ENCODE measurements at places on chromosomes 5 and 9.

DNA sequence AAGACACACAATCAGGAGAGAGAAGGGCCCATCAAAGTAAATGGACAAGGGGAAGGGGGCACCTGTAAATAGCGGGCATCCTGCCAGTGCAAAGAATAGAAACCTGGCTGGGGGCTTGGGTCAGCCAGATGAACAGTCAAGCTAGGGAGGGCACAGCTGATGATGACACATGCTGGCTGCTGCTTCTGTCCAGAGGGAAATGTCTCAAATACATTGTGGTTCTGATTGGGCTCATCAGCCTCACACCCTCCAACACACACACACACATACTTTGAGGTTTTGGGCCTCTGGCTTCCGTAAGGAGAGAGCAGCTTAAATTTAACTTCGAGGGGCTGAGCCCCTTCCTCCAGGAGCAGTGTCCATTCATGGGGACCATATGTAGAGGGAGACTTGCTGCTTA lies 27.6 kb upstream of the SPATA31E1 start:
- no peak overlapping the region for H3K27ac ChIP-seq
- no peak overlapping the region for H3K4me3 ChIP-seq
- H3K27me3 ChIP-seq: no peaks in the 10 kb centered on the region
- no peak for DNase-seq
- no peaks in the 10 kb centered on the region for H3K4me1 ChIP-seq

GRCh38 chr5:59126708-59127573 lies 544.1 kb downstream of the RAB3C start:
- H3K36me3 ChIP-seq: no peaks in the 10 kb centered on the region
- no peak overlapping the region for H3K4me3 ChIP-seq
- peaks cover 16% of the 10 kb centered on the region for H3K4me1 ChIP-seq
- no peak for DNase-seq
- no peaks in the 10 kb centered on the region for H3K27me3 ChIP-seq

DNA sequence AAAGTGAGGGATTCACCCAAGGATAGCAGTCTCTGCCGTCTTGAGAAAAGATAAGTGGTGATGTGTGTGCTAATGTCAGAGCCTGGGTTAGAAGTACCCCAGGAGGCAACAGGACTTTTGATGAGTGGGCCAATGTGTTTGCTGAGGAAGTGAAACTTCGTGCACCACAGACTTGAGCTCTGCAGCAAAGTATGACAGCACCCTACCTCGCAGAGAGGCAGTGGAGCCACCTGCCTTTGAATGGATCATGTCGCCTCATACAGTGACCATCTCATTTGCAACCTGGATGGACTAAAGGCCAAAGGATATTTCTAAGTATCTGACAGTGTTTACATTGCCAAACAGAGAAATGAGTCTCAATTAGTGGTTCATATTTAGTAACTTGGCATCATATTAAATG lies 593.9 kb upstream of the GRAMD2B start:
- DNase-seq: no peak
- H3K27me3 ChIP-seq: no peaks in the 10 kb centered on the region
- H3K4me1 ChIP-seq: no peaks in the 10 kb centered on the region
- H3K27ac ChIP-seq: no peak overlapping the region

DNA sequence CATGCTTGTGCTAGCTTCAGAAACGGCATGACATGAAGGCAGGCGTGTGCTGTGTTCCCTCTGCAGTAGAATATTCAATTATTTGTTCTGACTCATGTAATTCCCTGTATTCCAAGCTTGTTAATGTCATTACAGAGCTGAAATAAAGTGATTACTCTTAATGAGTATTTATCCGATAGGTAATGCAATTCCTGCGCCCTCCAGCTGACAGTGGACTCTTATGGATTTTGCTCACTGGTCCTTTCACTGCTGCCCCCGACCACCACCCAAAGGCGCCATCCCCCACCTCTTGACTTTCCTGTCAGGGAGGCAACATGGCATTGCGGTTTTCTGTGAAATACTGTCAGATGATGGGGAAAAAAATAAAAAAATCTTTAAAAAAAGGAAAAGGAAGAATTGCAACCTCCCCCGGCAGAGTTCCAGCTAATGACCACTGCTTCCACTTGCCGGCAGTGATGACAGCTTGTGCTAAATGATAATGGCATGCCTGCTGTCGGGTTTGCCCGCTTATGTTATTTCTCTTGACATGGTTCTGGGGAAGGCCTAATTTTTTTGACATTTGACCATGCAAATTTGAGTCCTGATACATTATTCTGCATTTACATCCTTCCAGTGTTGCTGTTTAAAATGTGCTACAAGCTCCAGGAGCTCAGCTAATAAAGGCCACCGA lies 335.3 kb upstream of the ADAMTS16 start:
- no peaks in the 10 kb centered on the region for H3K4me1 ChIP-seq
- no peak overlapping the region for H3K4me3 ChIP-seq
- H3K36me3 ChIP-seq: no peaks in the 10 kb centered on the region
- H3K27me3 ChIP-seq: no peaks in the 10 kb centered on the region
- DNase-seq: no peak

GRCh38 chr9:79581794-79582193 lies 10.0 kb downstream of the TLE4 start:
- no peak for DNase-seq
- H3K27me3 ChIP-seq: no peaks in the 10 kb centered on the region
- H3K4me1 ChIP-seq: peaks cover 44% of the 10 kb centered on the region
- no peaks in the 10 kb centered on the region for H3K36me3 ChIP-seq
- H3K27ac ChIP-seq: no peak overlapping the region

- no peaks in the 10 kb centered on the region for H3K27me3 ChIP-seq
- no peak overlapping the region for H3K4me3 ChIP-seq
- H3K4me1 ChIP-seq: no peaks in the 10 kb centered on the region
- H3K36me3 ChIP-seq: no peaks in the 10 kb centered on the region
Measured at GRCh38 chr5:79878721-79879336, 112.2 kb downstream of the MTX3 start.

- peak overlapping the region; percentile 50 for H3K27ac ChIP-seq
- H3K36me3 ChIP-seq: no peaks in the 10 kb centered on the region
- no peak overlapping the region for H3K4me3 ChIP-seq
Measured at GRCh38 chr5:124735169-124735858, 11.1 kb downstream of the ZNF608 start.

- no peak overlapping the region for H3K4me3 ChIP-seq
- DNase-seq: peak; percentile 39
- H3K27me3 ChIP-seq: no peaks in the 10 kb centered on the region
Measured at GRCh38 chr9:124180557-124180956, 77.2 kb upstream of the NEK6 start.

DNA sequence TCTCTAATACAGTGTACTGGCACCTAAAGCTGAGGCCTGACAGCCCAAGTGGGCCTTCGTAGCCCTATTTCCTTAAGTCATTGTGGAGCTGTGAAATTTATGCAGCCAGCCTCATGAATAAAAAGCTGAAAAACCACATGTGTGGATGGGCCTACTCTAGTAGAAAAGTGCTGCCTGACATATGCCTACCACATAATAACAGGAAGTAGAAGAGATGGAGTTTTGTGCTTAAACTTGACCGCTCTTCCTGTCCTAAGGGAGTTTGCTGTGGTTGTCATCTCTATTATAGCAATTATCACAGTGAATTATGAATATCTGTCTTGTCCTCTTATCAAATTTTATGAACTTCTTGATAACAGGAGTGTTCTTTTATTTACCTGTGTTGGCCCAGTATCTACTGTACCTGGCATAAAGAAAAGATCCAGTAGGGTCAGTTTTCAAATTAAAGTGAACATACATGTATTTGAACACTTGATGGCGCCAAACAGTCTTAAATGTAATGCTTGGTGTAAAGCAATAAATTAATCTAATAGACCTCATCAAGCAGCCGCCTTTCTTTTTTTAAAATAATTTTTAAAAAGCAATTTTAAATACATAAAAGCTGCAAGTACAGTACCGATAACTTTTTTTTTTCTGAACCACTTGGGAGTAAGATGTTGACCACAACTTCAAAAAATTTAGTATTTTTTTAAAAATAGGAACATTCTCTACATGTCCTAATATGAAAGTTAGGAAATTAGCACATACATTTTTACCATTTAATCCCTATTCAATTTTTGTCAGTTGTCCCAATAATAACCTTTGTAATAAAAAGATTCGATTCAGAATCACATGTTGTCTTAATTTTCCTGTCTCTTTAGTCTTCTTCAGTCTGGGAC lies 51.0 kb downstream of the FKTN start:
- no peak overlapping the region for H3K4me3 ChIP-seq
- no peak overlapping the region for H3K27ac ChIP-seq
- DNase-seq: no peak
- no peaks in the 10 kb centered on the region for H3K36me3 ChIP-seq

GRCh38 chr9:117543089-117543488 lies 128.2 kb upstream of the ASTN2 start:
- H3K36me3 ChIP-seq: no peaks in the 10 kb centered on the region
- no peak for DNase-seq

DNA sequence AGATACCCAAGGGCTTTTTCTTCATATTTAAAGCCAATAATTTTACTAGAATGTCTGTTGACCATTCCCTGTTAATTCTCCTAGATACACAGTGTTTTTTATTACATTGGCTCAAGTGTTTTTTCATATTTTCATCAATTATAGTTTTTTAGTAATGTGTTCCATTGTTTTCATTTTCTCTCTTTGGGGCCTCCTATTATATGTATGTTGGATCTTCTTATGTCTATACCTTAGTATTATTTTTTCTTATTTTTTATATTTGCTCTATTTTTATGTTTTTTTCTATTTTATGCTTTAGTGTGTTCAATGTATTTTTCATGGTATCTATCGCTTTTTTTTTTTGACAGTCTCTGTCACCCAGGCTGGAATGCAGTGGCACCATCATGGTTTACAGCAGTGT lies 7.5 kb downstream of the KIAA1958 start:
- H3K4me3 ChIP-seq: no peak overlapping the region
- H3K4me1 ChIP-seq: peaks cover 28% of the 10 kb centered on the region
- no peaks in the 10 kb centered on the region for H3K27me3 ChIP-seq
- no peak overlapping the region for H3K27ac ChIP-seq

GRCh38 chr9:4144869-4145268 lies 155.0 kb downstream of the GLIS3 start:
- H3K4me1 ChIP-seq: peaks cover 27% of the 10 kb centered on the region
- H3K36me3 ChIP-seq: no peaks in the 10 kb centered on the region
- peak overlapping the region; percentile 74 for H3K27ac ChIP-seq
- DNase-seq: no peak
- no peaks in the 10 kb centered on the region for H3K27me3 ChIP-seq

GRCh38 chr5:17123010-17123409 lies 94.4 kb upstream of the BASP1 start:
- DNase-seq: peak; percentile 11
- H3K4me3 ChIP-seq: no peak overlapping the region
- no peaks in the 10 kb centered on the region for H3K36me3 ChIP-seq
- H3K27ac ChIP-seq: peak overlapping the region; percentile 40
- H3K27me3 ChIP-seq: no peaks in the 10 kb centered on the region
- peaks cover 48% of the 10 kb centered on the region for H3K4me1 ChIP-seq

DNA sequence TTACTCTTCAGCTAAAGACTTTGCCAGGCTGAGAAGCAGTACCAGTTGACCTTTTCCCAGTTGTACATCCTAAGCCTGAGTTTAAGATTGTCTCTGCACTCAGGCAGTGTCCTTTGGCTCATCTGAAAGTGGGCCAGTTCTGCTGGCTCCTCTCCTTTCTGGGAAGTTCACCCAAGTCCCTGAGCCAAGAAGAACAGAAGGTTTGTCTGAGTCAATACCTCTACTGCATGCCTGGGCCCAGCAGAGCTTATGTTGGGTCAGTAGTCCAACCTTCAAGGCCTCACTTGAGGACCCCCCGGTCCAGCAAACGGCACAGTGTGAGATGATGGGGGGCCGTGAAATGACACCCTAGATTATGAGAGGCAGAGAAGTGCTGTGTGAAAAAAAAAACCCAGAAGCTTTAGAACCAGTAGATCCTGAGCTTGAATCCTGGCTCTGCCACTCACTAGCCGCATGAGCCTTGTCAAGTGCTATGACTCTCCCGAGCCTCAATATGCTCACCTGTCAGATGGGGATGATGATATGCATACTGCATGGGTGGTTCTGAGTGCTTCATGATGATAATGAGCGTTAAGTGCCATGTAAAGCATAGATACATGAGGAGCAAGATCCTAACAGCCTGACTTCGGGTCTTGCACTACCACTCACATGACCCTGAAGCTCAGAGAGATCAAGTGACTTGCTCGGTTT lies 156.0 kb downstream of the MACROH2A1 start:
- no peaks in the 10 kb centered on the region for H3K4me1 ChIP-seq
- H3K27me3 ChIP-seq: no peaks in the 10 kb centered on the region
- H3K27ac ChIP-seq: no peak overlapping the region
- peak; percentile 13 for DNase-seq

DNA sequence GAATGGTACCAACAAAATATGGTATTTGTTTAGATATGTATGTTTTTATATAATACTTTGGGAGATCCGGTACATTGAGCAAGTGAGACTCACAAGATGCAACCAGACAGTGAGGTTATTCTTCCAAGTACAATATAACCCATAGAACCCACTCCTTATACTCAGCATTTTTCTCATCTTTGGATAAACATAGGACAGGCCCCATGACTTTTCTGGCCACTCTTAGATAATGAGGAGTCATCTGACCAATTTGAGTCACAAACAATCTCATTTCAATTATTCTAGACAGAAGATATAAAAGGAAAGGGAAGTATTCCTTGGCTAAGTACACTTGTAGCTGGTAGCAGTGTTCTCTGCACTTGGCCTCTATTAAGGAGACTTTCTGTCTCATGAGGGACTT lies 150.2 kb downstream of the SGCD start:
- H3K4me1 ChIP-seq: no peaks in the 10 kb centered on the region
- DNase-seq: no peak
- H3K27me3 ChIP-seq: no peaks in the 10 kb centered on the region
- no peak overlapping the region for H3K27ac ChIP-seq
- no peak overlapping the region for H3K4me3 ChIP-seq
- no peaks in the 10 kb centered on the region for H3K36me3 ChIP-seq

DNA sequence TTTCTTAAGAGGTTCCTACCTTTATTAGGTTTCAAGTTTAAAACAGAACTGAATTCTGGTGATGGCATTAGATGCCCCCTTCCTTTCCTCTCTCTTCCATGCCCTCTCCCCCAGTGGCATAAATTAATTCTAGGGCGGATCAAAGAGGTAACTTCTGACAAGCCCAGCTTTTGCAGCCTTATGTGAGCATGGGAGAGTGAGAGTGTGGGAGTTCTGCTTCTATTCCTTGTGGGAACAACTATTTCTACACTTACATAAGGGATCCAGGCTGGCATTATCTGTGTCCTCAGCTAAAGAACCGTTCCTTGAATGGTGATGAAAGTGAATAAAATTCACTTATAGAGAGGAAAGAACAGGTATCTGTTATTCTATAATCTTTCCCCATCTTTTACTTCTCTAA lies 437.6 kb downstream of the KIF4B start:
- no peaks in the 10 kb centered on the region for H3K36me3 ChIP-seq
- no peak overlapping the region for H3K4me3 ChIP-seq
- H3K27ac ChIP-seq: no peak overlapping the region
- H3K4me1 ChIP-seq: no peaks in the 10 kb centered on the region
- no peak for DNase-seq

GRCh38 chr9:13967438-13967837 lies 346.5 kb downstream of the NFIB start:
- no peak overlapping the region for H3K27ac ChIP-seq
- no peaks in the 10 kb centered on the region for H3K4me1 ChIP-seq
- no peak for DNase-seq
- no peaks in the 10 kb centered on the region for H3K36me3 ChIP-seq

- no peaks in the 10 kb centered on the region for H3K36me3 ChIP-seq
- no peak overlapping the region for H3K4me3 ChIP-seq
- no peaks in the 10 kb centered on the region for H3K4me1 ChIP-seq
- DNase-seq: no peak
- no peaks in the 10 kb centered on the region for H3K27me3 ChIP-seq
Measured at GRCh38 chr5:123997462-123998215, 485.7 kb downstream of the CSNK1G3 start.
